ENCODE measurements at places on chromosomes 1 and 21. TPM values are rescaled to one million over a fixed set of nuclear protein-coding genes. Genes with fewer than 3 reads are reported as not detected.

Gene NMNAT2
- total RNA-seq: 4.5 TPM

Gene AMY1B
- not detected for total RNA-seq

Gene C1QC
- 232 TPM for total RNA-seq

Gene KCNH1
- total RNA-seq: not detected

Gene DHRS3
- 406 TPM for total RNA-seq

Gene ADCY10
- 0.49 TPM for total RNA-seq

Gene EFHD2
- total RNA-seq: 25.6 TPM

Gene C1orf94
- total RNA-seq: not detected

Data from subcutaneous adipose tissue (tissue), 4 donors.